Fibroblast of skin of left quadriceps (primary cell): ENCODE measurements at places on chromosomes 6 and 20.

- DNase-seq = no peak
Measured at GRCh38 chr20:8447262-8448120, 315.4 kb downstream of the PLCB1 start.

- no peak for DNase-seq
Measured at GRCh38 chr6:6438286-6438685, 117.8 kb upstream of the F13A1 start.

- no peak for DNase-seq
Measured at GRCh38 chr20:11054266-11054993, 380.6 kb upstream of the JAG1 start.

- no peak for DNase-seq
Measured at GRCh38 chr6:5116243-5116991, 31.3 kb downstream of the PPP1R3G start.

- no peak for DNase-seq
Measured at GRCh38 chr6:100808638-100809275, 72.4 kb downstream of the ASCC3 start.

DNA sequence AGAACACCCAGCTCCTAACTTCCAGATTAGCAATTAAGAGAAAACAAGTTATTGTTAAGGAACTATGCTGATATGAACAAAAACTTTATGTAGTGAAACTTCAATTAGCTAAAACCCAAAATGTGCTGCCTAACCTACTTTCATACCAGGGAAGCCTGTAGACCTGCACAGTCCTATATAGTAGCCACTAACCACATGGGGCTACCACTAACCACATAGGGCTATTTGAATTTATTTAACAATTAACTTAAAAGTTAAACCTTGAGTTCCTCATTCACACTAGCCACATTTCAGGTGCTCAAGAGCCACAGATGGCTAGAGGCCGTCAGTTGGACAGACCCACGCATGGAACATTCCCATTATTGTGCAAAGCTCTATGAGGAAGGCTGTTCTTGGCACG is 72.4 kb upstream of the LAMP5 start:
- no peak for DNase-seq

- DNase-seq = no peak
Measured at GRCh38 chr6:168078943-168079405, at the start of gene FRMD1. FRMD1 (minus strand) TSS chr6:168079212; CDS start chr6:168079094, 118 bp downstream.

GRCh38 chr6:152503546-152503945 is 133.6 kb downstream of the SYNE1 start:
- DNase-seq = no peak

- DNase-seq = no peak
Measured at GRCh38 chr6:7215798-7216231, 97.2 kb downstream of the SSR1 start.

GRCh38 chr20:51326201-51326819 is 216.2 kb downstream of the NFATC2 start:
- no peak for DNase-seq

GRCh38 chr20:1215386-1216170 is 10.3 kb upstream of the RAD21L1 start:
- DNase-seq = no peak

- DNase-seq = no peak
Measured at GRCh38 chr6:36272234-36272633, 2.4 kb downstream of the PNPLA1 start.

- DNase-seq = no peak
Measured at GRCh38 chr6:41659935-41660334, 21.7 kb downstream of the MDFI start.

DNA sequence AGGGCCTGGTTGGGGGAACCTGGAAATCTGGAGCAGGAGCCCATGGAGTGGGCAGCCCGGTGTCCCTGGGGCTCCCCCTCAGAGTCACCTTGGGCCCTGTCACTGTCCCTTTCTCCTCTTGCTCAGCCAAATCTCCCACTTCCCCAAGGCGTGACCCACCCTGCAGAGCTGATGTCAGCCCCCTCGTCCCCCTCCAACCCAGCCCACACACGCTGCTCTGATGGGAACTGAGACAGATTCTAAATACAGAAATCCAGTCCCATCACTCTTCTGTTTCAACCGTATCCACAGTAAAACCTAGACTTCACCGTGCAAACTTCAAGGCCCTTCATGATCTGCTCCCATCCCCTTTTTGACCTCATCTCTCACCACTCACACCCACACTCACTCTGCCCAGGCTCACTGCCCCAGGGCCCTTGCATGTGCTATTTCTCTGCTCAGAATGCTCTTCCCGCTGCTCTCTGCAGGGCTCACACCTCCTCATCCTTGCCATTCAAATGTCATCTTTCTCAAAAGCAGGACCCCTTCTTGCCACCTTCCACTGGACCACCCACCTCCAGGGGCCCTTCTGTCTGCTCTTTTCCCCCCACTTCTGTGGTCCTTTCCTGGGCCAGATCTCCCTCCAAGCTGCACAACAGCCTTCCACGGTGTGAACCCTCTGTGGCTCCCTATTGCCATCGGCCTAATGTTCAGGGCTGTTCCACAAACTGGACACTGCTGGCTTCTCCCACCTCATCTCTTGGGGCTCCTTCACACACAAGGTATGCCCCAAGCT is 16.6 kb downstream of the TGM2 start:
- no peak for DNase-seq

GRCh38 chr20:32586291-32586690 is 1.2 kb upstream of the NOL4L start:
- DNase-seq = no peak

- no peak for DNase-seq
Measured at GRCh38 chr6:84785671-84786070, 21.3 kb upstream of the TBX18 start.

DNA sequence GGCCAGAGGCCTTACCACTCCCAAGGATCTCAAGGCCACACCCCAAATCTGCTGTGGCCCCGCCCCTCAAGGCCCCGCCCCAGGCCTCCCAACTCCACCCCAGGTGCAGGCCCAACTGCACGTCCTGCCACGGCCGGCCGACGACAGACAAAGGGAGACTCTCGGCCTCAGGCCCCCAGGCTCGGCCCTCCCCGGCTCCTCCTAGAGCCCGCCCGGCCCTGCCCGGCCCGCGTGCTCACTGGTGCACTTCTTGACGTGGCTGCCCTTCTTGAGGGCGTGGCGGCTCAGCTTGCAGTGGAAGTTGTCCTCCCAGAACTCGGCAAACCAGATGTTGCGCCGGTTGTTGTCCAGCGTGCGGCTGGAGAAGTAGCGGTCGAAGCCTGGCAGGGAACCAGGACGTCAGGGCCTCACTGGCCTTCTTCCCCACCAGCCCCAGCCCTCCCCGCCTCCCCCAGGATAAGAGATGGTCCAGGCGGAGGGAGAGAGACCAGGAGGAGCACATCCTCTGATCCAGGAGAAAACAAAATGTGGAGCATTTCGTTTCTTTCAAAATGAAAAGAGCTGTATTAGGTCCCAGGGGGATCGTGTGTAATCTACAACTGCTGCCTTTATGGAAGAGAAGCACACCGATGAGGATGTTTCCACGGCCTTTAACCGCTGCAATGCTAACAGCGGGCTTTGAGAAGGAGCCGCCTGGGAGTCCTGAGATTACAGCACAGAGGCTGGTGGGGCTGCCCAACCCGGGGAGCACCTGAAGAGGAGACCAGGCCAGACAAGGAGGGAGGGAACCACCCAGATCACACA is 89.4 kb downstream of the GRM4 start:
- DNase-seq = peak; percentile 12

GRCh38 chr6:56727097-56727850 is 84.6 kb upstream of the DST start:
- DNase-seq = peak; percentile 69

- DNase-seq = peak; percentile 68
Measured at GRCh38 chr6:127971945-127972391, 71.1 kb upstream of the THEMIS start.

- no peak for DNase-seq
Measured at GRCh38 chr6:85679445-85680123, 36.9 kb upstream of the SYNCRIP start.

DNA sequence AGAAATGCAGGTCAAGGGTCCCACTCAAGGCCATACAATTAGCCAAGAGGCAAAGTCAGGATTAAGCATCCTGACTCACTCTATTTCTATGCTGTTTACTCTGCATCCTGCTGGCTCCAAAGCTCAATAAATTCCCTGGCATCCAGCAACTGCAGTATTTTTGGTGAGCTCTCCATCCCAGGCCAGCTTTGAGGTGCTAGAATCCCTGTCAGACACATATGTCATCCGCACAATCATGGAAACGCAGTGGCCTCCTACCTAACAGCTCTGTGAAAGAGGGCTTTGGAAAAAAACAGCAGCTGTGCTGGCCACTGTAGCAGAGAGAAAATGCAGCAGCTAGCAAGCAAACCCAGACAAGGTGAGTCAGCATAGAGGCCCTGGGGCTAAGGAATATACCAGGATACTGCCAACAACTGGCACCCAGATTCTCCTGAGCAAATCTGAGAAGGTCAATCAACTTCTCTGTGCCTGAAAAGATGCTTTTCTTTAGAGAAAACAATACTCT is 58.4 kb downstream of the ANKEF1 start:
- peak; percentile 27 for DNase-seq

DNA sequence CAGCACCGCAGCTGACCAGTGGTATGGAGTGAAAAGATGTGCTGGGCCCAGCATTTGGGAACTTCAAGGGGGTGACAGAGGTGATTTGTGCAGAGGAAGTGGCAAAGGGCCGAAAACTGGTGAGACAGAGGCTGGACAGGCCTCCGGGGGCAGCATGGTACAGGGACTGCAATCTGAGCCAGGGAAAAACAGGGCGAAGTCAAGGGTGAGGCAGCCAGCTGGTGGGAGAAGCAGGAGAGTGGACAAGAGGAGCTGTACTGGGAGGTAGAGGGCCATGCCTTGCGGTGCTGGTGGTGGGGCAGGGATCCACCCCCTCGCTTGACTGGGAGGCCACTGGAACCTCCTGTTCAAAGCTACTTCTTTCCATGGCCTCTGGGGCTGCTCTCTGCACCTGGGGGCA is 7.3 kb upstream of the GFRA4 start:
- no peak for DNase-seq

DNA sequence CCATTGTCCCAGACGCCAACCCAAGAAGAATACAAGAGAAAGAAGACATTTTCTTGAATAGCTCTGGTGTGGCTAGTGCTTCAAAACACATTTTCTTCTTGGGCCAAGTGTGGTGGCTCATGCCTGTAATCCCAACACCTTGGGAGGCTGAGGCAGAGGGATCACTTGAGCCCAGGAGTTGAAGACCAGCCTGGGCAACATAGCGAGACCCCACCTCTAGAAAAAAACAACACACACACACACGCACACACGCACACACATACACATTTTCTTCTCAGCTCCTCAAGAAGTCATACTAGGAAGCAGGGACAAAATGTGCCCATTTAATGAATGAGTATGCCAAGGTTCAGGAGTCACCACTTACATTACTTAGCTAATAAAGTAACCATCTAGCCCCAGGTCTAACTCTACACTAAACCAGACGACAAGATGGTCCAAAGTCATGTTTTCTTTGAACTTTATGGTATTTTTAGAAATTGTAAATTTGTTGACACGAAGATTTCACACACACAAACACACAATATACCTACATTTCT is 68.8 kb downstream of the ZMYND8 start:
- DNase-seq = no peak

DNA sequence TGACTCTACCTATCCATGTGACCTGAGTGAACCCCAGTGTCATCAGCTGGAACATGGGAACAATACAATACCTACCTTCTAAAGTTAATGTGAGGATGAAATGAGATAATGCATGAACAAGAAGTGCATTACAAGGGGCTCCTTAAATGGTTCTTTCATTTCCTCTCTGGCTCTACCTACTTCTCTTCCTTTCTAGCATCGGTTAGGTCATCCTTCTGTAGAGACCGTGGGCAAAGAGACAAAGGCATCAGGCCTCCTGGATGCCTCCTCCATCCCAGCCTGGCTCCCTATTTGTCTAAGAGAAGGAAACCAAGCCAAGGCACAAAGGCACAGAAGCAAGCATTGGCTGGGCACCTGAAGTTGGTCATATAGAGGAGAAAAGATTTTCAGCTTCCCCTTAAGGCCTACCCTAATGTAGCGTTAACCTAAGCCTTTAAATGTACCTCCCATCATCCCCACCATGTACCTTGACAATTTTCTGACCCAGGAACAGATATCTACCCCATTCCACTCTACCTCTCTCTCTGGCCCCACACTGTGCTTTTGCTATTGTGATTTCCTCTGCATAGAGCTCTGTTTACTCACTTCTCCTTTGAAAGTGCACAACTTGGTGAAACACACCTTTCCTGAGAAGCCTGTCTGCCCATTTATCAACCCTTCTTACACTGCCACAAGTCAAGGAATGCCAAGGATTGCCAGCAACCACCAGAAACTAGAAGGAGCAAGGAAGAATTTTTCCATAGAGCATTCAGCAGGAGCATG is 86.6 kb downstream of the GCLC start:
- no peak for DNase-seq

GRCh38 chr6:125678601-125679000 is 70.8 kb upstream of the HEY2 start:
- no peak for DNase-seq

DNA sequence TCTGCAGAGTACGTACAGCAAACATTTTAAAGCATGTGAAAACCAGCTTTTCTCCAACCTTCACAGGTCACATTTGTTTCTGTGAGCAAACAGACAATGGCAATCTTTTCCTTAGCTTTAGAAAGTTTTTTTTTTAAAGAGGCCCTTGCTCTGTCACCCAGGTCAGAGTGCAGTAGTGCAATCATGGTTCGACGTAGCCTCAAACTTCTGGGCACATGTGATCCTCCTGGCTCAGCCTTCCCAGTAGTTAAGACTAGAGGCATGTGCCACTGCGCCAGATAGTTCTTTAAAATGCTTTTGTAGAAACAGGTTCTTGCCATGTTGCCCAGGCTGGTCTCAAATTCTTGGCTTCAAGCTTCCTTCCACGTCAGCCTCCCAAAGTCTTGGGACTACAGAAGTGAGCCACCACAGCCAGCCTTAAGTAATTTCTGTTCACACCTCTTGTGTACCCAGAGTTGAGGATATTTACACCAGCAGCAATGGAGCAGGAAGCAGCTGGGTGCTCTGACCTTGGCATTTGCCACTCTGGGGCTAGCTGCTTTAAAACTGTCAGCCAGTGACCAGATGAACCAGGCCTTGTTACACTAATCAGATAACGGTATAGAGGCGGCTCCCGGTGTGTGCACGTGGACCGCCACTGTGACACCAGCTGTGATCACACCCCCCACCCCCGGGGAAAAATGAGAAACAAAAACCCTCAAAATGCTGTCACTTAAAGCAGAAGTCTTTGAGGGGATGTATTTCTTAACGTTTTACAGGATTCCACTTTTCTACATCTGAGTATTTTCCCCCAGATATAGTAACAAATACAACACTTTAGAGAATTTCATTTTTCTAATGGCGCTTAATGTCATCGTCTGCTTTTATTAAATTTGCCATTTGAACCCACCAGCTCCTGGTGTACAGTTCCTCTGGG is 71.3 kb downstream of the AKAP12 start:
- DNase-seq = no peak

DNA sequence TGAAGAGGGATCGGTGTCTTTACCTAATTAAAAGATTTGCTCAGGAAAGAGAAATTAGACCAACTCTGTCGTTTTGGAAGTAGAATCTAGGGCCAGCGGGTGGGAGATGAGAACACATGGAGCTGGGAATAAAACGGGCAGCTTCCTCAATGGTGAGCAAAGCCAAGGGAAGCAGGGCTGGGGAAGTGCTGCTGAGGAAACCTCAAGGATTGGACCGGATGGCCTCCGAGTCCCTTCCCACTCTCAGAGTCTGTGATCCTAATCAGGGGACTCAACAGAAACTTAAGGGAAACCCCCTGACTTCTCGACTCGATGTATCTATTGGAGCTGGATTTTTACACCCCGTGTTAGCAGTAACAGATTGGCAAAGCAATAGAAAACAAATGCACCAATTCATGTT is 10.8 kb downstream of the GCNT2 start:
- no peak for DNase-seq
